Mucosa of gallbladder (tissue), 1 donor: ENCODE measurements at places on chromosomes 1 and 21. TPM values are rescaled to one million over a fixed set of nuclear protein-coding genes. Genes with fewer than 3 reads are reported as not detected.

ELAPOR1 gene
- 127 TPM for total RNA-seq

GRCh38 chr1:205688171-205689080 lies 8.1 kb upstream of the SLC45A3 start:
- DNase-seq: no peak

SH2D2A gene
- 5.4 TPM for total RNA-seq

- DNase-seq: peak; percentile 24
These were observed 755 bp downstream of the SCMH1 start for GRCh38 chr1:41241354-41241748.

DNA sequence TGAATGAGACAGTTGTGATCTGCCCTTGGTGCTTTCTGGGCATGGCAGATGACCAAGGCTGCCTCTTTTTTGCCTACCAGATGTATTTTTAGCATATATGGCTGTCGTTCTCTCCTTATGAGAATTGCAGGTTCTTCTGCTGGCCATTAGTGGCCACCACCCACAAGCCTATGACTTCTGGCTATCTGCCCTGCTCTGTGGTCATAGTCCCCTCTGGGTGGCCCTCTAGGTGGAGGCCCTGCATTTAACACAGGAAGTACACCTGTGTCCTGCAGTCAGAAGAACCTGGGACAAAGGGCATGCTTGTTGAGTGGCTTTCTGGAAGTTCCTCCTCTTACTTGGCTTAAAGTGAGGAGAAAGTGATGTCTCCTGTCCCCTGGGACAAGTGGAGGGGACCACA lies 6.5 kb downstream of the FCAMR start:
- DNase-seq: no peak

GRCh38 chr1:224736619-224737352 lies 120.7 kb downstream of the CNIH3 start:
- no peak for DNase-seq

DNA sequence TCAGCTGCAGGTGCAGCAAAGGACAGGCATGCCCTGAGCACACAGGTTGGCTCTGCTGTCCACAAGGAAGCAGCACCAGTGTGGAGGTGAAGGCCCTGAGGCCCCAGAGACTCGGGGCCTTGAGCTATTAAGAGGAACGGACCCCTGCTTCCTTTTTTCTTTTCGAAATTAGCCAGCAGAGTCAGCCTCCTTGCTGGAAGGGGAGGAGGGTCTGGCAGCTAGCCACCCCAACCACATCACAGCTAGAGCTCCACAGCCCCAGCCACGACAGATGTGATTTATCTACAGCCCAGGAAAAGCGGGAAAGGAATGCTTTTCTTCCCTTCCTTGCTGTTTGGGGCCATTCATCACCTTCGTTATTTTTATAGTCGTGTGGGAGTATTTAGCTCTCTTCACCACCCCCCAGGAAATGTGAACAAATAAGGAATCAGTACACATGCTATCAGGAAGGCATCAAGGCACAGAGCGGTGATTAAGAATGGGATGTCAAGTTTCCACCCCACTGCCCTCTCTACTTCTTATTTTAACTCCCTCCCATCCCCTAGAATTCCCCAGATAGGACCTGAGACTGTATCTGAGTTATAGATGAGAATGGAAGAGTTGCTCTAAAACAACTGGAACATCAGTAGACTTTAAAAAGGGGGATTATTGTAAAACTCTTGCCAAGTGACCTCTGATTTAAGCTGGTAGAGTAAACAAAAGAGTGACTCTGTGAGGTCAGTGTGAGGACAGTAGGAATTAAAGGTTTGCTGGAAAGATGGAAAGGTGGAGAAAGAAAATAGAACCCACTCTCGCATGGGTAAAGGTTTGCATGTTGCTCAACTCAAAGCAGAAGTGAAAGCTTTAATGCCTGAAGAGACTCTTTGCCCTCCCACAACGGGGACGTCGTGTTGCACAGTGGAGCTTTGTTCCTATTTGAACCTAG lies 224.7 kb upstream of the GJB5 start:
- DNase-seq: no peak

ROR1 gene
- 13.1 TPM for total RNA-seq

GRCh38 chr1:43358121-43358745 lies 548 bp upstream of the CDC20 start:
- DNase-seq: peak; percentile 14

CFHR5 gene
- not detected for total RNA-seq

GRCh38 chr1:38724160-38725131 lies 135.1 kb downstream of the RRAGC start:
- DNase-seq: no peak

DNA sequence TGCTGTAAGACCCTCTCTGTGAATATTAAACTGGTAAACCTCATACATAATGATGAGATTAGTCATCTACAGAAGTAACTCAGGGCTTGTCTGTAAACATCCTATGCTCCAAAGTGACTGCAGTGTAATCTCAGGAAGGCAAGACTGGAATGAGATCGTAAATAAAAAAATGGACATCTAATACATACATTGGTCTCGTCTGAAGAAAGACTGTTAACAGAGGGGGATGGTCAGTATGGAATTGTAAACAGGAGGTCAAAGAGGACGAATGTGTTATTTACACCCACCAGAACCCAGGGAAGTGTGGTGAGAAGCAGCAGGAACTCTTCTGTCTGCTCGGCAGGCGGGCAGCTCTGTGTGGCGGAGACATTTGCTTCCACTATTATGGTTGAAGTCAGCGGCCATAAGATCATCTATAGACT lies 51.4 kb downstream of the DISC1 start:
- no peak for DNase-seq

CFAP57 gene
- 0.75 TPM for total RNA-seq

EXTL1 gene
- 1.6 TPM for total RNA-seq

- DNase-seq: peak; percentile 82
These were observed 153.3 kb downstream of the TOMM20 start for GRCh38 chr1:234975122-234975940.

- peak; percentile 80 for DNase-seq
These were observed 708 bp upstream of the ZNF362 start for GRCh38 chr1:33255347-33256220.

RGS18 gene
- 2.4 TPM for total RNA-seq

- DNase-seq: no peak
These were observed 101.6 kb downstream of the TNFSF18 start for GRCh38 chr1:172949096-172949495.

- DNase-seq: peak; percentile 34
These were observed 68.9 kb downstream of the NRIP1 start for GRCh38 chr21:14995695-14996490.

GRCh38 chr1:207803678-207804077 lies 51.8 kb downstream of the CD46 start:
- DNase-seq: no peak

BACE2 gene
- total RNA-seq: 174 TPM

COA6 gene
- 34.4 TPM for total RNA-seq

CACHD1 gene
- total RNA-seq: 3.8 TPM

GRCh38 chr1:25875856-25876692 lies 566 bp upstream of the PAQR7 start:
- no peak for DNase-seq

GRCh38 chr1:95232646-95233318 lies 1.2 kb upstream of the RWDD3 start:
- peak; percentile 19 for DNase-seq

ADCY10 gene
- total RNA-seq: 0.81 TPM

DBT gene
- total RNA-seq: 17.0 TPM

- no peak for DNase-seq
These were observed 41.1 kb upstream of the SRP9 start for GRCh38 chr1:225736437-225737098.

GRCh38 chr21:15365751-15366392 lies 301.1 kb upstream of the NRIP1 start:
- no peak for DNase-seq

LCE2C gene
- not detected for total RNA-seq

DCST1 gene
- total RNA-seq: not detected

DNA sequence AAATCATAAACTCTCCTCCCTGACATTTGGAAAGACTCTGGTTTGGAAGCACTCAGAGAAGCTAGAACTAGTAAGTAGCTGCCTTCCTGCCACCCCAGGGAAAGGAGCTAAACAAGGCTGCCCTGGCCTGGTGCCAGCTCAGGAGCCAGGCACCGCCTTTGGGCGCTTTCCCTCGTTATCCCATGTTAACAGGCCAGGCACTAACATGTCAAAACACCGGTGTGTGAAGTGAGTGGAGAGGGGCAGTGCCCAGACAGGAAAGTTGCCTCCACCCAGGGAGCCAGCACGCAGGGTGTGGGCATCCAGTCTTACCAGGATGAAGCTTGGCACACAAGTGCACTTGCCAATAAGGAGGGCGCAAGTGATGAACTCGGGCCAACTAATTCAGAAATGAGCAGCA lies 346.8 kb downstream of the RRAGC start:
- DNase-seq: no peak

IGSF5 gene
- total RNA-seq: 0.29 TPM

DNA sequence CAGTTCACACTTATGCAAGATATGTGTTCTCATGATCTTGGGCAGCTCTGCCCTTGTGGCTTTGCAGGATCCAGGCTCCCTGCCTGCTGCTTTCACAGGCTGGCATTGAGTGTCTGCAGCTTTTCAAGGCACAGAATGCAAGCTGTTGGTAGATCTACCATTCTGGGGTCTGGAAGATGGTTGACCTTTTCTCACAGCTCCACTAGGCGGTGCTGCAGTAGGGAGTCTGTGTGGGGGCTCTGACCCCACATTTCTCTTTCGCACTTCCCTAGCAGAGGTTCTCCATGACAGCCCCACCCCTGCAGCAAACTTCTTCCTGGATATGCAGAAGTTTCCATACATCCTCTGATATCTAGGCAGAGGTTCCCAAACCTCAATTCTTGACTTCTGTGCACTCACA lies 500.5 kb downstream of the BRINP3 start:
- DNase-seq: no peak

GRCh38 chr1:234716908-234717375 lies 107.0 kb upstream of the IRF2BP2 start:
- DNase-seq: no peak

GRCh38 chr1:82317671-82318070 lies 516.9 kb downstream of the ADGRL2 start:
- DNase-seq: no peak

DNA sequence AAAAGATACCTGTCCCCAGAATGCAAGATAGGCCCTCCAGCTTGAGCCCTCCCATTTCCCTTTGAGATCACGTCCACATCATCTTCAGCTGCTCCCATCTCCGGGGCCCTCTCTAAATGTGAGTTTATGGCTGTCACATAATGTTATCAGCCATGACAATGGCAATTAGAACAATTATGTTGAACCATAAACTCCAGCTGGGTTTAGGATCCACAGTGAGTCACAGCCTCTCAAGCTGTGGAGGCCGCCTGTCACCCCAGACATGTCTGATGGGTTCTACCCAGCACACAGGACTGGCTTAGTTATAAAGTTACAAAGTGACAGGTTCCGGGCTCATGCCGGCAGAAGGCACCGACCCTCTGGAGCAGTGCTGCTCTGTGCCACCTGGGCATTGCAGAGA lies 597.3 kb downstream of the PTPRU start:
- no peak for DNase-seq

RYR2 gene
- 7.5 TPM for total RNA-seq

AMPD1 gene
- not detected for total RNA-seq

GRCh38 chr21:39385299-39386145 lies 36.6 kb upstream of the HMGN1 start:
- peak; percentile 92 for DNase-seq
